ENCODE measurements at places on chromosomes 1 and 21. TPM values are rescaled to one million over a fixed set of nuclear protein-coding genes. Genes with fewer than 3 reads are reported as not detected.
A peak's percentile ranks its signal among the peaks of the same experiment; 100 is the strongest.

FAM151A gene
- not detected for total RNA-seq

- DNase-seq = no peak
Observed at GRCh38 chr1:165603810-165604209, 27.2 kb upstream of the MGST3 start.

DNA sequence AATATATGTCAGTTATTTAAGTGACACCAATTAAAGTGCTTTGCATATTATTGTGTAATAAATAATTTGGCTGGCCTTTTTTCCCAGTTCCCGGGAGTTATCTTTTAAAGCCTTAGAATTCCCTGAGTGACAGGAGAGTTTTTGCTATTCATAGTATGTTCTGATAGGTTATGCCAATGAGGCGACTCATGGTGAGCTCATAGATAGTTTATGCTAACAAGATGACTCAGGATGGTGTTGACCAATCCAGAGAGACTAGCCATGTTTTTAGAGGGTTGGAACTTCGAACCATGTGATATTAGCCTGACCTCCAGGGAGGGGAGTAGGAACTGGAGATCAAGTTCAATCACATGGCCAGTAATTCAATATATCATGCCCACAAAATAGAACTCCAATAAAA, 310.8 kb downstream of the USP25 start:
- no peak for DNase-seq

DNA sequence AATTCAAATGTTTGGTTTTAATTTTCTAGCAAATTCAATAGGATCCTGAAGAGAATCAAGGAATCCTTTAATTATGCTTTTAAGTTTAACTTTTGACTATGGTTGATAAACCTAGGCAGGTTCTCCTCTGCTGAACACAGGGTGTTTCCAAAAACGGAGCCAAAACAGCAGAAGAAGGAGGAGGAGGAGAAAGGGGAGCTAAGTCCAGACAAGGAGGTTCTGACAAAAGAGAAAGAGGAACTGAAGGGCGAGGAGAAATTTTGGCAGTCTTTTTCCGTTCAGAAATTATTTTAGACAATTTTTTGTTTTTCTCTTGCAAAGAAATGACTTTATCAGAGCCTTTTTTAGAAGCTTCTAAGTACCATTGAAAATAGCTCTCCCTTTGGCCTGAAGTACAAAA, 33.2 kb upstream of the FNBP1L start:
- DNase-seq = no peak

CR1 gene
- total RNA-seq = 0.31 TPM

DNA sequence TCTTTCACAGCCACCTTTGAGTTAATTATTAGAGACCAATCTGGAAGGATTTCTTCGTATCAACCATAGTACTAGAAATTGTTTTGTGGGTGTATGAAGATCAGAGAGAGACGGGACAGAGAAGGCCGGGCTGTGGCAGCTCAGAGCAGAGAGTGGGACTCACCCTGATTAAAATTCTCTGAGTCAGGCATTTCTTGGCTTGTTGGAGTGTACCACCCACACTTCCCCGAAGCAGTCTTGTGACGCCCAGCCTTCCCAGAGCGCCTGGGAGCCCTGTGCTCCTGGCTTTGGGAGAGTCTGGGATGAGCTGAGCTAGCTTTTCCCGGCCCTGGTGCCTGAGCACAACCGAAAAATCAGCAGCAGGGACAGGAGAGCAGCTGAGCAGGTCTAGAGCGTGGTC, 19.4 kb downstream of the PLEKHM2 start:
- peak; percentile 81 for DNase-seq

GRCh38 chr1:236110137-236110536, 32.2 kb upstream of the GPR137B start:
- no peak for DNase-seq

All from occipital lobe (tissue), 3 donors.